Left cardiac atrium (tissue), 4 donors: ENCODE measurements at places on chromosomes 16 and 17.

- DNase-seq: no peak
These were observed 2.7 kb upstream of the GJC1 start for GRCh38 chr17:44832805-44833204.

- no peak for DNase-seq
These were observed at the start of gene CCDC92B for GRCh38 chr17:2749058-2749783. TSS of gene CCDC92B (minus strand) at chr17:2749652. CDS start at chr17:2735145, 14,507 bp downstream.

DNA sequence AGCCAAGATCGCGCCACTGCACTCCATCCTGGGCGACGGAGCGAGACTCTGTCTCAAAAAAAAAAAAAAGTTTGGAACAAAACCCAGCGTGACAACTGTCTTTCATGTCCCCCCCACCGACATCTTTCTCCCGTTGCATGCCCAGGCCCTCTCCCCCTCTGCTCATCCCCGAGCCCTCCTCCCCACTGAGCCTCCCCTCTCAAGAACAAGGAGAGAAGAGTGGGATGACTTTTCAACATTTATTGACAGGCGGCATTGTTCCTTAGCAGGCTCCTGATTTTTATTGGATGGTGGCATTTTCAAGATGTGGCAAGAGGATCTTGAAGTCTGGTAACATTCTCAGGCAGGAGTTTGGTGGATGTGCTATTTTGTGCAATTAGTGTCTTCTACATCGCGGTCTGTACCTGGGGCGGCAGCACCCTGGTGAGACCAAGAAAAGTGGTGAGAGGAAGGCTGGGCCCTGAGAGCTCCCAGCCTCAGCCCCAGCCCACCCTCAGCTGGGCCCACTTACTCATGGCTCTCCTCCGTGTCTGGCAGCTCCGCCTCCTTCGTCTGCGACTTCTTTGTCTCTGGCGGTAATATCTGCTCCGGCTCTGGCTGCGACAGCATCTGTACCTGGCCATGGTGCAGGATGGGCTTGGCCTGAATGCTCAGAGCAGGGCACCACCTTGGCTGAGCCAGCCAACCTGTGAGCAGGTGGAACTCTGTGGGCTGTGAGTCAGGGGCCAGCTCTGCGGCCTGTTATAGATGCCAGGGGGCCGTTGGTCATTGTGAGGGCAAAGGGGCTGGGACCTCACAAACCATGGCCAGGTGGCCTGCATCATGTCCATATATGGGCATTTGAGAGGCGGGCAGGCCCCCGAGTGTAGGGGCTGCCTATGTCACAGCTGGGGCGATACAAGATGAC is at the start of gene PRM1:
TSS of gene PRM1 (minus strand) at position 715 of the 907 bp plus-strand sequence. CDS start at position 623, 92 bp downstream.
- DNase-seq: no peak

- DNase-seq: no peak
These were observed 58.0 kb upstream of the SCNN1B start for GRCh38 chr16:23244122-23244521.

GRCh38 chr17:2338315-2338657 is 985 bp downstream of the SGSM2 start:
- DNase-seq: no peak

DNA sequence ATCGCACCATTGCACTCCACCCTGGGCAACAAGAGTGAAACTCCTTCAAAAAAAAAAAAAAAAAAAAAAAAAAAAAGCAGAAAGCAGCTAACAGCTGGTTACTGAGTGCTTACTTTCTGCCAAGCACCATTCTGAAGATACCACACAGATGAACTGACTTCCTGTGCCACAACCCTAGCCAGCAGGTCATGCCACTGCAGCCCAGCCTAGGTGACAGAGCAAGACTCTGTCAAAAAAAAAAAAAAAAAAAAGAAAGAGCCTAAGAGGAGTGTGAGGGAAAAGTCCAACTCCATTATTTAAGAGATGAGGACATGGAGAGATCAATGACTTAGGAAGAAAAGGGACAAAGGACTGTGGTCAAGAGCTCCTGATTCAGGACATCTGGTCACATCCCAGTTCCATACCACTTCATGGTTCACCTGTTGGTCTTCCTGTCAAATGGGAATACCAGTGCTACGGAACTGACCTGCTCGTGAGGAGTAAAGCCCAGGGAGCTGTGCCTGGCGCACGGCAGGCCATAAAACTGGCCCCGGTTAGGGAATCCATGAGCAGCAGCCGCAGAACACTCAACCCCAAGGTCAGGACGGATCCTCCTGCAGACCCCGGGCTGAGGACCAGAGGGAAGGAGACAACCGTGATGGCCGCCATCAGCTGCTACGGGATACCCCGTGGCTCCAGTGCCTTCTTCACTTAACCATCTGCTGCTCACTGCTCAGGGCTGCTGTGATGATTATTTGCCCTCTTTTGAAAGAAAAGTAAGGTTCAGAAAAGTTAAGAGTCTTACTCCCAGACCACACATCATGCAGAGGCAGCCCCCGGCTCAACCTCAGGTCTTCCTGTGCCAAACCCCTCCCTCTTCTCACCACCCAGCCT is 950 bp downstream of the KLHDC4 start:
- DNase-seq: no peak

- DNase-seq: no peak
These were observed 8.7 kb upstream of the SDK2 start for GRCh38 chr17:73652886-73653480.

GRCh38 chr17:45436625-45437464 is 4.2 kb upstream of the ARHGAP27 start:
- no peak for DNase-seq

GRCh38 chr17:54172096-54172984 is 349.6 kb downstream of the KIF2B start:
- DNase-seq: no peak

DNA sequence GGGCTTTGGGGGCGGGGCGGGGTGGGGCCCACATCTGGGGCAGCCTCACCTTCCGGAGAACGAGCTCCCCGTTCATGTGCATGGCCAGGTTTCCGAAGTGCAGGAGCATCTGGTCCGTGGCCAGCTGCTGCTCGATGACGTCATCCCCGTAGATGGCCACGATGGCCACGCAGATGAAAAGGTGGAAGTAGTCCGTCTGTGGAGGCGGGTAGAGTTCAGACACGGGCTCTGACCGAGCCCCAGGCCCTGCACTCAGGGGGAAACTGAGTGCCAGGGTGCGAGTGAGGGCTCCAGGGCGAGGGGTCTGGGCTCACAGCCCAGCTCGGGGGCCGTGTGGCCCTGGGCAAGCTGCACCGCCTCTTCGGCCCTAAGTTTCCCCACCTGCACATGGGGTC is 93.7 kb downstream of the TBC1D16 start:
- DNase-seq: peak; percentile 9

GRCh38 chr16:10852286-10852685 is 24.7 kb upstream of the CIITA start:
- DNase-seq: no peak

GRCh38 chr17:47257651-47258339 is 4.2 kb downstream of the ITGB3 start:
- DNase-seq: no peak

DNA sequence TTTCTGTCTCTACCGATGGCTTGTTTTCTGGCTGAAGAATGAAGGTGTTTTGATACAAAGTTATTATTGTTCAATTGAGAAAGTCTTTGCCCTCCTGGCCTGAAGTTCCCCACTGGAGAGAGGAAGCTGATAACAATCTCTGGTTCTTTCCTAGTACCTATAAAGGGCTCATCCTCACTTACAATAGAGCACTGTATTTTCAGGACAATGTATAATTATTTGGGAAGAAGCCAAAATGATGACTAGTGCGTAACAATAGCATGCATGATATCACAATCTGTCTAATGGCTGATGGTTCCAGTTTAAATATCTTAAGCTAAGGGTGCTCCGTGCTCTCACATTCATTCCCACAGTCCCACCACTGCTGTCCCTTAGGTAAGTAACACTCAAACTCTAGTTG is 230.7 kb downstream of the IRX3 start:
- DNase-seq: no peak

GRCh38 chr17:1947229-1947742 is 77.8 kb downstream of the RTN4RL1 start:
- DNase-seq: peak; percentile 68

DNA sequence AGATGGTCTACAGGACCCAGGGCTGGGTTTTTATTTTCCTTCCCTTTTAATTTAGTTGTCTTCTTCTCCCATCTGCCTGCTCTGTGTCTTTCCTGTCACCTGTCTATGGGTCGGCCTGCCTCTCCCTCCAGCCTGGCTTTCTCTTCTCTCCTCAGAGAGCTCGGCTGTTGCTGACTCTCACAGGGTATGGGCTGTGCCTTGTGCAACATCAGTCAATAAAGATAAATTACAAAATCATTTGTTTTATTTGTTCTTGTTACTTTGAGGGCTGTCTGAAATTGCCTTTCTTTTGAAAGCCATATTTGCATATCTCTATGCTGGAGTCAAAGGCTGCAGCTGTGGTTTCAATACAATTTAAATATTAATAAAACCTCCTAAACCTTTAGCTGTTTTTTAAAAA is 15.6 kb downstream of the RND2 start:
- no peak for DNase-seq

DNA sequence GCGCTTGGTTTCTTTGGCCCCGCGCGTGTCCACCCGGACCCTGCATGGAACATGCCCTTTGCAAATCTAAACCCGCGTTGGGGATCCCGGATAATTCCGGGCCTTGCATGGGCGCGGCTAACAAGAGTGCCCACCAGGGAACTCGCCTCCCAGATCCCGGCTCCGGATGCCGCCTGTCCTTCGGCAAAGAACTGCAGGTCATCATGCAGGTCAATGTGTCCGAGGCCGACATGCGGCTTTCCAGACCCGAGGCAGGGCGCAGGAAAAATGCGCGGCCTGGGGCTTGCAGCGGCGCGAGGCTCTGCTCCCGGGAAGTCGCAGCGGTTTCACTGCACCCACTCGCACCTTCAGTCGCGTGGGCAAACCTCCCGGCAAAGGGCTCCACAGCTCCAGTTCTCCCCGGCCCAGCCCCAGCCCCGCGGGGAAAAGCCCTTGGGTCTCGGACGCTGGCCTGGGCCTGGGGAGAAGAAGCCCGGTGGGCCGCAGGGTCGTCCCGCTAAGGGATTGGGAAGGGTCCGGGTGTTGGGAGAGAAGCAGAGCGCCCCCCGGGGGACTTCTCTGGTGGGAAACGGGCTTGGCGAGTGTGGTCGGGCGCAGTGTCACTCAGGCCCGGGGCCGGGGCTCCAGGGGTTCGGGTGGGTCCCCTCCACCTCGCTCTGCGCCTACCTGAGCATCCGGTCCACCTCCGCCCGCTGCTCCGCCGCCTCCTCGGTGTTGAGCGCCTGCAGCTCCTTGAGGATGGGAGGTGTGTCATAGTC is 805 bp downstream of the HNF1B start:
- no peak for DNase-seq

GRCh38 chr16:66649636-66650205 is 45.2 kb downstream of the CMTM3 start:
- DNase-seq: no peak

GRCh38 chr17:62649570-62649969 is 22.1 kb downstream of the MRC2 start:
- DNase-seq: no peak

GRCh38 chr17:1473841-1474240 is 17.8 kb upstream of the CRK start:
- DNase-seq: no peak

GRCh38 chr17:81160306-81160705 is 5.0 kb upstream of the PVALEF start:
- peak; percentile 74 for DNase-seq

GRCh38 chr17:64534187-64534586 is 27.4 kb downstream of the CEP95 start:
- DNase-seq: no peak

GRCh38 chr16:81106826-81107503 is 10.8 kb upstream of the GCSH start:
- DNase-seq: no peak

- DNase-seq: no peak
These were observed 493 bp downstream of the PLSCR3 start for GRCh38 chr17:7393613-7394451.

DNA sequence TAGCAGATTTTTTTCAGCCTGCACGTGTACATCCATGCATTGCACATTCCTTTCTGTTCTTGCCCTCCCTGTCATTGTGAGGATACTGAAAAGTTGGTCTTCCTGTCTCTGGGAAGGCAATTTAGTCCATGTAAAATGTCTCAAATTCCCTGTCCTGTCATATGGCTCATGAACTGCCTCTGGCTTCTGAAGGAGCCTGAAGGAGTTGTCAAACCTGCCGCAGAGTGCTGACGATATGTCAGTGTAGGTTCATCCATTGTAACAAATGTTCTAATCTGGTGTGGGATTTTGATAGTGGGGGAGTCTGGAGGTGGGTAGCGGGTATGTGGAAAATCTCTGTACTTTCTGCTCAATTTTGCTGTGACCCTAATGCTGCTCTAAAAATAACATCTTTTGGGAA is 59.6 kb downstream of the YPEL2 start:
- DNase-seq: no peak
